ENCODE measurements at places on chromosomes 5 and 9.

DNA sequence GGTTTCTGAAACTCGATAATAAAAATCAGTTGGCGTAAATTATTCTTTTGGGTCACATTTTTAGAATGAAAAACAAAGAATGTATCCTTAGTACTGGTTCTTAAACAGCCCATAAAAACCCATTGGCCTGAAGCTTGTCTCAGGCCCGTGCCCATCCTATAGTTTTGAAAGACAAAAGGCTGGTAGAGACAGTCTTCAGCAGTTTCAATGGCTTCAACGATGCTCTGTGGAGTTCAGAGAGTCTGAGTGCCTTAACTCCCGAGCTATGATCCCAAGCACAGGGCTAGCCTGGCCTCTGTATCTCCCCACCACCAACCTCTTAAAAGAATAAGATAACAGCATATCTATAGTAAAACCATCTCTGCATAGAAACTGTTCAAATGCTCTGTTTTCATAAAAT, 595.0 kb downstream of the CDH12 start:
- no peak for DNase-seq

DNA sequence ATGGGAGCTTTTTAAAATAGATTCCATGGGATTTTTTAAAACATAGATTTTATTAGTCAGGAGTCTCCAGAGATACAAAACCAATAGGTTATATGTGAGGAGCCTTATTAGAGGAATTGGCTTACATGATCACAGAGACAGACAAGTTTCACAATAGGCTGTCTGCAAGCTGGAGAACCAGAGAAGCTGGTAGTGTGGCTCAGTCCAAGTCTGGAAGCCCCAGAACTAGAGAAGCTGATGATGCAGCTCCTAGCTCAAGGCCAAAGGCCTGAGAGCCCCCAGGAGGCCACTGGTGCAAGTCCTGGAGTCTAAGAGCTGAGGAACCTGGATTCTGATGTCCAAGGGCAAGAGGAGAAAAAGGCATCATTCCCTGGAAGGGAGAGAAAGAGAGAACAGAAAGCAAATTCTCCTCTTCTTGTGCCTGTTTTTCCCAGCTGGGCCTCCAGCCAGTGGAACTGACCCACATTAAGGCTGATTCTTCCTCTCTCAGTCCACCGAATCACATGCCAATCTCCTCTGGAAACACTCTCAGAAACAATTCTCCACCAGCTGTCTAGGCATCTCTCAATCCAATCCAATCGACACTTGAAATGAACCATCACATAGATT, 59.3 kb downstream of the AHRR start:
- peak; percentile 2 for DNase-seq

GRCh38 chr9:88387036-88387551, 1.1 kb upstream of the SPIN1 start:
- peak; percentile 11 for DNase-seq

DNA sequence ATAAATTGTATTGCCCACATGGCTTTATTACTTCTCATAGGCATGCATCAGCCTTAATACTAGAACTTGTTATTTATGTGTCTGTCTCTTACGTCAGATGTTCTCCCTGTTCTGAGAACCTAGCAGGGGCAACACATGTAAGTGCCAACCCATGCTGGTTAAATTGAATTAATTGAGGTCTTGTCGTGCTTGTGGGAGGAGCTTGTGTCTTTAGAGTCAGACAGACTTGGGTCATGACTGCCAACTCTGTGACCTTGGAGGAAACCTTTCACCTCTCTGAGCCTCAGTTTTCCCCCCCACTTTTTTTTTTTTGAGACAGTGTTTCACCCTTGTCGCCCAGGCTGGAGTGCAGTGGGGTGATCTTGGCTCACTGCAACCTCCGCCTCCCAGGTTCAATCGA, 2.2 kb upstream of the MEGF9 start:
- DNase-seq: no peak

DNA sequence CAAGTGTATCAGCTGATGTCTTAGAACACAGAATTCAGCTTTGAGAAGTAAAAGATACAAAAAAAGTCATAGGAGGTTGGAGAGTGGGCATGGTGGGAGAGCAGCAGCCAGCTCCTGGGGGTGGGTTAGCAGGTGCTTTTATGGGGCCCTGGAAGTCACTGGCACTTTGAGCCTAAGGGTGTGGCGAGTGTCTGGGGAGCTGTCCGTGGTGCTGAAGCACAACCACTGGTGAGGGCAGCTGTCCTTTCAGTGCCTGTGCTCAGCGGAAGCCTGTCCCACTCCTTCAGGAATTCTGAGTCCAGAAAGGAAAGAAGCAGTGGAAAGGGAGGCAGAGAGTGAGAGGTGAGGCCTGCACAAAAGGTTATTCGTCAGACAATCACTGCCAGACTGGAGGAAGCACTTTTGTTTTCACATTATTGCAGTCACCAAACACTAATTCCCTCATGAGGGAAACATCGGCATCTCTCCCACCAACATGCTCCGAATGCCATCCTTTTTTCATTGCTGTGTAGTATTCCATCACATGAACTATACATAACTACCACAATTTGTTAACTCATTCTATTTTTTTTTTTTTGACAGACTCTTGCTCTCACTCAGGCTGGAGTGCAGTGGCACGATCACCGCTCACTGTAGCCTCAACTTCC, 59.4 kb upstream of the RAPGEF1 start:
- DNase-seq: peak; percentile 52

- DNase-seq: no peak
Measured at GRCh38 chr5:168332042-168332441, 40.6 kb downstream of the WWC1 start.

DNA sequence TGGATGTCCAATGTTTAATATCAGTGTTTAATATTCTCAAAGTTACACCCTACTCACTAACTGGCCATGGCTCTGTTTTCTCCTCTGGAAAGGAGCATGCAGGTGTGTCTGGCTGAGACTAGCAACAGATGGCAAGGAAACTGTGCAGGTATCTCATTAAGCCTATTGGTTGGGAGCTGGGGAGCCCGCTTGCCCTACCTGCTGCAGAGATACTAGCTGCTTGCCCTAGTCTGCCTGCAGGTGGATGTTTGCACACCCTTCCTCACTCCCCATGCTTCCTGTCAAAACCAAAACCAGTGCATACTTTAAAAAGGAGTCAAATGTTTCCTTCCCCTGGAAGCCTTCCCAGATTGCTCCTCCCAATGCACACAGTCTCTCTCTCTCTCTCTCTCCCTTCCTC, 228.3 kb upstream of the RASEF start:
- no peak for DNase-seq

DNA sequence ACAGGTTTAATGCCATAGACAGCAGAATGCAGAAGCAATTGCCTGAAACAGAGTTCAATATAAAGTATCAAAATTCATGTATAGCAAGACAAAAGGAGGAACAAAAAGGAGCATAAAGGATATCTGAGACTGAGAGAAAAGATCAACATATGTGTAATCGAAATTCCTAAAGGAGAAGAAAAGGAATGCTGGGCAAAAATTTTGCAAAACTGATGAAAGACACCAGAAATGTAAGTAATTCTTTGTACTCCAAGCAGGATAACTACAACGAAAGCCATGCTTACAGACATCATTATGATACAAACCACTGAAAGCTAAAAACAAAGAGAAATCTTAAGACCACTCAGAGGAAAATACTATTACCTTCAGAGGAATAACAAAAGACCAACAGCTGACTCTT, 72.8 kb upstream of the MTAP start:
- no peak for DNase-seq

DNA sequence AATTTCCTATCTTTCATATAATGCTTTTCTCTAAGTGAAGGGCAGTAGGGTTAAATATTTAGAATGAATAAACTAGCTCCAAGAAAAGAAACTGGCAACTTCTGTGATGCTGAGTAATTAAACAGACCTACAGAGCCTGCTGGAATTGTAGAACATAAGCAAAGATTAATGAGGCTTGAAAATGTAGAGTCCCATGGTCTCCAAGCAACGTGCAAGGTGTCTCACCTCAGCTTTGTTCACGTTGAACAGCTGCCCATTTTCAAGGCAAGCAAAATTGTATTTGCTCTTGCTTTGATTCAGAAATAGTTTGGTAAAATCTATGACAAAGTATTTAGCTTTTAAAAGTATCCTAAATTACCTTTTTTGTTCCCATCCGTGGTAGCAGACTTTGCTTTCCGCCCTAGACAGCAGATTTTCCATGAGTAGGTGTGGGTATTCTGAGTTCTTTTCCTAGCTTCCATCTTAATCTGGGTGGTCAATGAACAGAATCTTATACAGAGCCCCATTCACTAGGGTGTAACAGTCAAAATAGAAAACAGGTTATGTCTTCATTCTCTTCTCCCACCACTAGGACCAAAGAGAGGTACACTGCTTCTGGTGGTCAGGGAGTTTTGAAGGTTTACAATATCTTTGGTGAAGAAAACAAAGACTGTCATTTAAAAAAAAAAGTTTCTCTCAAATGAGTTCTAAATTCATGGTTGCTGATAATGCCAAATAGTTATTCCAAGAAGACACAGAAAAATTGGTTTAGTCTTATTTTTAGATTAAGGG, 52.1 kb upstream of the TYRP1 start:
- no peak for DNase-seq

DNA sequence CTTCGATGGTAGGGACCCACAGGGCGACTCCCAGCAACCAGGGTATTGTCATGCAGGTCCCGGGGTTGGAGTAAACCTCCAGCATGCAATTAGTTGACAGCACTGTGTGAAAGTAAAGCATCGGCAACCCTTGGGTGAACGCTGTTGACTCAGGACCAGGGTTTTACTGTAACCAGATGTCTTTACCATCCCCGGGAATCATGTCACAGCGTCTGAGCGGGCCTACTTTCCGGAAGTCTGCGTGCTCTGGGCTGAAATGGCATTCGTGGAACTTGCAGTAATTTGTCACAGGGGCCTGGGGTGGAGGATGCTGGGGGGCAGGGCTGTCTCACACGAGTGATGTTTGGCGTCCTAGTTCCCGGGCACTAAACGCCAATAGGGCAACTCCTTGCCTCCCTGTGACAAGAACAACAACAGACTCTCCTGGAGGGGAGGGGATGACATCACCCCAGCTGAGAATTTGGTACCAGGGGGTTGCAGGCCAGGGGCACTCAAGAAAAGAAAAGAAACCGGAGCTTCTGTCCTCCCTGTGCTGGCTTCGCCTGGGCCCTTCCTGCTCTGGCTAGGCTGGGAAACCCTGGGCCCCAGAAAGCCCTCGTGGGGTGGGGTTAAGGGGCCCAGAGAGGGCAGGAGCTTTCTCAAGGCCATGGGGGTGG, 10.1 kb upstream of the UBAC1 start:
- no peak for DNase-seq

DNA sequence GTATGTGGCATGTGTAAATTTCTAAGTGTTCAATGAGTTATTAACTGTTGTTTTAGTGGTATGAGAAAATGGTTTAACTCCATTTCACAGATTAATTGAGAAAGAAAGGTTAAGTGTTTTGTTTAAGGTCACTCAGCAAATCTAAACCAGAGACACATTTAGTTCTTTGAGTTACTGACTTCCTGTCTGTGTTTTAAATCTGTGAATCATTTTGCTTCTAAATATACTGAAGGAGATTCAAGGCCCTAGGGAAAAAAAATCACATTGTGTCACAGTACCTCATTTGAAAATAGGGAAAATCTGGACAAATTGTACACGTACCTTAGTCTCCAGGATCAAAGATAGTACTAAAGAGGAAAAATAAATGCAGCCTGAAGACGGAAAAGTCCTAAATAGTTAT, 368.2 kb downstream of the TMEM161B start:
- no peak for DNase-seq

GRCh38 chr5:55427157-55427556, 107.6 kb downstream of the PLPP1 start:
- DNase-seq: no peak

GRCh38 chr9:8863886-8864544, 1064.4 kb upstream of the DMAC1 start:
- no peak for DNase-seq

- no peak for DNase-seq
Measured at GRCh38 chr5:179316982-179317381, 28.3 kb downstream of the ADAMTS2 start.

- DNase-seq: no peak
Measured at GRCh38 chr5:76305775-76306174, 97.3 kb upstream of the IQGAP2 start.

DNA sequence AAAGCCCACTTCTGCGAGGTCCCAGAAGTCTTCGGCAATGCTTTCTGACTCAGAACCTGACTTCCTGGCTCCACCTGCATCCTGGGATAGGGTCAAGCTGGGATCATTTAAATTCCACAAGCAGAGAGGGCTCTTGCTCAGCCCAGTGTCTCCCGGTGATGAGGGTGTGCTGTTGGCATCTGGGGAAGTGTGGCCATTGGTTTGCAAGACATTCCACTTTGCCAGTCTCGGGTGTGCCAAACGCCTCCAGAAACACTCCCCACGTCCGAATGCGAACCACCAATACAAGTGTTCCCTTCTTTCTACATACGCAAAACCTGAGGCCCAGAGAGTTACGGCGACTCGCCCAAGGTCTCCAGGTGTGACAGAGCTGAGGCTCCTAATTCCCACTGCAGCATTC, 43.1 kb upstream of the FCN2 start:
- no peak for DNase-seq

DNA sequence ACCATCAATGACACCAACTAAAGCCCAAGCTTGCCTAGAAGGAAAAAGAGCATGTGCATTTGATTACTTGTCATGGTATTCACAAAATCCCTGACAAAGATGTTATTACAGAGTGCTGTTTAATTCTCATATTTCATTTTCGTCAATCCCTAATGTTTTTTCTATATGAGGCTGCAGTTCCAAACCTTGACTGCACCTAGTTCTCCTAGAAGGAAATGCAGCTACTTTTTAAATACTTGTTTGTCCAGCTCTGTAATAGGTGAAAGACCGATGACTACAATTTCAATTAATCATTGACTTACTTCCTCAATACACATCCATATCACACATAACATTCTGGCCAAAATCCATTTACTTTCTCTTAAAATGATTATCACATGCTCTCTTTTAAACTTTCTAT, 28.1 kb downstream of the CEMIP2 start:
- no peak for DNase-seq

DNA sequence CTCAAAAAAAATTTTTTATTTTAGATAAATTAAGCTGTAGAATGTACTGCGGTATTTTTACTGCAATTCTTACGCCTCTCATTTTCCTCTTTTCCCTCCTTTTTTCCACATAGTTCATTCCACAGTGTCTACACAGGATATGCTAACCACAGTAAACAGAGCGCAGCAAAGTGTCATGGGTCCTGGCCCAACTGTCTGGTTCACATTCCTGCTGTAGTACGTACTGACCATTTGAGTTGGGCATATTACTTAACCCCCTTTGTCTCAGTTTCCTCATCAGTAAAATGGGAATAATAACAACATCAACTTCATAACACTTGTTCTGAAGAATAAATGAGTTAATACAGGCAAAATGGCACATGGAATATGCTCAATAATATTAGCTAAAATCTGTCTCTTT, 41.6 kb downstream of the SLC44A1 start:
- no peak for DNase-seq

DNA sequence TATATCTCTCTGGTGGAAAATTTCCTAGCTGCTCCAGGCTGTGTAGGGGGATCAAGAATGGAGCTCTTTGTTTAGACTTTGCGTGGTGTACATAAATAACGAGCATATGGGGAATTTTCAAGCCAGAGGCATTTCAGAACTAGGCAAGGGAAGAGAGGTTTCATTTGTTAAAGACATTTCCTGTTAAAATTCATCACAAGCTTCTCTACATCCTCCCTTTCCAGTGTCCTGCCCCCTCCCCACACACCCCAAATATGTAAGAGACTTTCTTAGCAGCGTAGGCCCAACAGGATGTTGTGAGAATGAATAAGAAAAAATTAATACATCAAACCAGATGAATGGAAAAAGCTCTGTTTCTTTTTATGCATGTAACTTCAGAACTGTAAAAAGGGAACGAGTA, 150.3 kb downstream of the GPBP1 start:
- DNase-seq: no peak

GRCh38 chr9:91055845-91056244, 254.2 kb downstream of the SYK start:
- no peak for DNase-seq

GRCh38 chr9:94901019-94901363, 174.5 kb downstream of the AOPEP start:
- DNase-seq: no peak
